H1 (cell line): ENCODE measurements at places on chromosomes 4 and X. TPM values are rescaled to one million over a fixed set of nuclear protein-coding genes. Genes with fewer than 3 reads are reported as not detected.

The NHSL2 gene
- 6.8 and 7.2 TPM in 2 replicates for total RNA-seq

The UCP1 gene
- 0.20 and 0.29 TPM in 2 replicates for total RNA-seq

The DCAF4L1 gene
- total RNA-seq, result 0.15 and 0.17 TPM in 2 replicates

The PALLD gene
- total RNA-seq, result 25.0 and 26.7 TPM in 2 replicates

The ADH1B gene
- not detected in 2 replicates for total RNA-seq

The ABCD1 gene
- 4.6 and 6.6 TPM in 2 replicates for total RNA-seq

The C4orf54 gene
- total RNA-seq, result not detected in 2 replicates

DNA sequence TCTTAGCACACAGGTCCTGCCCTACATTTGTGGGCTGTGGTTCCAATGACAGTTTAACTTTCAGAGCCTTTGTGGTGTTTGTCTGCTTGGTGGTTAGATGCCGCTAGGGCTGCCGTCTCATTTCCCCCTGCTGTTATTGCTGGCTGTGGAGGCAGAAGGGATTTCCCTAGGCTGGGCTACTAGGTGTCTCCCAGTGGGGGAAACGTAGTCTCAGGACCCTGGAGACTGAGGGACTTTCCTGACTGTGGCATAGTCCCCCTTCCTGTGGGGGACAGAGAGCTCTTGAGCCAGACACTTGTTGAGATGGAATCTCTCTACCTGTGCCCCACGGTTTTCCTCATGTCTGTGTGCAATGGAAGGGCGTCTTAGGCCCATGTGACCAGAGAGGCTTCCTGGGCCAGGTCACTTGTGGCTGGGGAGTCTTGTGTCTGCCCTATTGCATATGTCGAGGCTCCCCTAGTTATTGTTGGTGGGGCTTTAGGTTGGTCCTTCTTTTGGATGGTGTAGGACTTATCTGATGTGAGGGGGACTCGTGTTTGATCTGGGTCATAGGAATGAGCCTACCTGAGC is 68.2 kb downstream of the ARHGAP10 start:
- no peak for DNase-seq

- DNase-seq, result peak; percentile 53
Observed at GRCh38 chr4:176001151-176002006, 64.3 kb upstream of the WDR17 start.

- no peak for DNase-seq
Observed at GRCh38 chr4:55837903-55838302, 15.5 kb upstream of the EXOC1 start.

DNA sequence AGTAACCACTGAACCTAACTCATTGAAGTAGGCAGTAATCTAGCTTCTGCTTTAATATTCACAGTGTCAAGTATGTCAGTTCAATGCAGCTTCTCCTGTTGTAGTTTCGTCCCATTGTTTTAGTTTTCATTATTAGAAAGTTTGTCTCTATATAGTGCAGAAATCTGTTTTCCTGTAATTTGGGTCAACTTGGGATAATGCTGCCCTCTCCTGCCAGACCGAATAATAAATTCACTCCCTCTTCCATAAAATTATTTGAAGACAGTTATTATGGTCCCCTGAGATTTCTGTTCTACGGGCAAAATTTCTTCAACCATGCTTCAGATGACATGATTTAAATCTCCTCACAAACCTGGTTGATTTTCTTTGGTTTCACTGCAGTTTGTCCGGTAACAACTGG is 4.6 kb upstream of the LUZP4 start:
- DNase-seq, result no peak

GRCh38 chr4:125016892-125017299 is 297.9 kb upstream of the FAT4 start:
- no peak for DNase-seq

GRCh38 chr4:148443512-148444295 is 1.5 kb upstream of the NR3C2 start:
- DNase-seq, result no peak

GRCh38 chr4:113145519-113146291 is 96.3 kb downstream of the ANK2 start:
- DNase-seq, result peak; percentile 66

DNA sequence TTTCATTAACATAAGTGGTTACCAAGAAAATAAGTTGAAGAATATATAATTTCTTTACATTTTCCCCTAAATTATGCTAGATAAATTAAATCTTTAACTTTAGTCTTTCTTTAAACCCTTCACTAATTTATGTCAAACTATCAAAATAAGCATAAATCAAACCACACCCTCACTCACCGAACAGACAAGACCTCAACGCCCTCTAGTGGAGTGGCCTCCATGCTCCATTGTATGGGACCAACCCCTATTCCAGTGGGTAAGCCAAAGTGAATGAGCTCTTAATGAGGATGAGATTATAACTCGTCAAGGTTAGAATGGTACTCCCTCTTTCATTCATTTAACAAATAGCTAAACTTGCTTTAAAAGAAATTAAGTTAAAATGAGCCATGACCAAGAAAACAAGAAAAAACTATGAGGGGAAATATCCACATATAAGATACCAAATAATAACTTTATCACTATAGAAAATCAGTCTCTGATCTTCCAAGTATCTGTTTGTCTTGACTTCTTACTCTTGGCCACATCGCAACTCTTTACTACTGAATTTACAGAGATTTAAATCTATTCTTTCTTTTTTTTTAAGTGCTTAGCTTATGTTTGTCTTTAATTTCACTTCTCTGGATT is 15.6 kb upstream of the BBS12 start:
- no peak for DNase-seq

DNA sequence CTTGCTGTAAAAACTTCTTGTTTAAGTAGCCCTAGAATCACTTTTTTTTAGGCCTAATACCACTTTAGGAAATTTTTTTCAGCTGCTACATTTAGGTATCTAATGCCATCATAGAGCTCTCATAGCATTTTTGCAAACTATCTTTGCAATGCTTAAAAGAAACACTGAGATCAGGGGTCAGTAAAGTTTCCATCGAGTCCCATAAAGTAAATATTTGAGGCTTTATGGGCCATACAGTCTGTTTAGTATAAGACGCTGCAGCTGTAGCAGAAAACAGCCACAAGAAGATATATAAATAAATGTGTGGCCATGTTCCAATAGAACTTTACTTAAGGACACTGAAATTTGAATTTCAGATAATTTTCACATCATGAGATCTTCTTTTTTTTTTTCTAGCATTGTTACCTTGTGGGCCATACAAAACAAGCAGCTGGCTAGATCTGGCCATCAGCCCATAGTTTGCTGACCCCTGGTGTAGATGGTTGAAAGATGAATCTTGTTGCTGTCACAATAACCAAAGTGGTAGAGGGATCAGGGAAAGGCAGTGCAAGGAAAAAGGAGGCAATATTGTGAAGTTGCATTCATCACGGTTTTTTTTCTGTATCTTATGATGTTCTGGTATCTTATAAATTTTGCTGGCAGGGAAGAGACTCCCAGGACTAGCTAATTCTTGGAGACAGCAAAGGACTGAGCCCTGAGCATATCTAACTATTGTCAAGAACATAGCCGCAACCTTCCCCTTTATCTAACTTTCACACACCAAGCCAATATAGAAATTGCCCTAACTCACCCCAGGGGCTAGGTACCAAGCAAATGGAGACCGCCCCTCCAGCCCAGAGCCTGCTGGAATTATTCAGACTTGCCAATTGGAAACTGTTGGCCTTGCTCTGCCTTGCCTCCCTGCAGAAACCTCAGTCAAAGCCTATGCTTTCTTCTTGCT is 46.6 kb downstream of the RASGEF1B start:
- DNase-seq, result no peak

- DNase-seq, result no peak
Observed at GRCh38 chrX:132924426-132924825, 34.0 kb downstream of the HS6ST2 start.

DNA sequence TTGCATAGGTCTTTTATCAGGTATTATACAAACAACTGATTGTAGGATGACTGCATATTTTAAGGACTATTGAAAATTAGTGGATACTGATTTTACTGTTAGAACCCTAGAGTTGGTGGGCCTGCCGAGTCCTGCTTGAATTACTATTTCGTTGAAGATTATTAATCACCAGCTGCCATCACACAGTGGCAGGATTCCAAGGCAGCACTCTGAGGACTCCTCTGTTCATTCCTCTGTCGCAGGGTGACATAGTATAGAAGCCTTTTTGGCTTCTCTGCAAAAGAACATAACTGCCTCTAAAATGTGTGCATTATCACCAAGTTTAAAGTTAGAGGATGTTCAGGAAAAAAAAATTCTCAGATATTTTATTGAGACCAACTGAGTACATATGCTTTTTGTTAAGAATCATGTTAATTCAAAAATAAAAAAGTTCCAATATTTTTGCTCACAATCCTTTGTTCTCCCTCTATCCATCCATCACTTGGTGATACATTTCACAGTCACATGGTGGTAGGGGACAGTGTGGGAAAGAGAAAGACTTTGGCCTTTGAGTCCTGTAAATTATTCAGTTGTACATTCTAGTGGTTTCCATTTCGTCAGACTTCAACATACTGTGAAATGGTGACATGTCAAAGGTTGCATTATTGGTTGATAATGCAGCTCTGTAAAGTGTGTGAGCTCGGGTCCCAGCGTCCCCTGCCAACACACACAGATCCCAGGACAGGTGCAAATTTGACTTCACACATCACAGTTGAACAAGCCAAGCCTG is 332.5 kb downstream of the GRID2 start:
- DNase-seq, result no peak

DNA sequence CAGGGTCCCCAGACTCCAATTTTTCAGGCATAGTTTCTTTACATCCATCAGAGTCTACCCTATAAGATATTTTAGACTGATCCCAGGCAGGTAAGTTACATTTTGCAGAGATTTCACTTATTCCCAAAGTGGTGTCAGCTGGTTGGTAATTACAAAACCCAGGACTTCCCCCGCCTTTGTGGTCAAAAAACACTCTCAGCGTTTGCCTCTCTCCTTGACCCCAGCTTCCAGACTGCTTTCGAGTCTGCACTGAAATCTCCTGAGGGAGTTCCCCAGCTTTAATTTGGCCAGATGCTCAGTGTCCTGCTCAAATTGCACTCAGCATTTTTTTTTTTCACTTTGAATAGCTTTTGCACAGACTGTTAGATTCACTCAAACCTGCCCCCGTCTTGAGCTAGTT is 11.2 kb upstream of the AMOT start:
- no peak for DNase-seq

- no peak for DNase-seq
Observed at GRCh38 chr4:76208005-76208765, 5.4 kb downstream of the SCARB2 start.

DNA sequence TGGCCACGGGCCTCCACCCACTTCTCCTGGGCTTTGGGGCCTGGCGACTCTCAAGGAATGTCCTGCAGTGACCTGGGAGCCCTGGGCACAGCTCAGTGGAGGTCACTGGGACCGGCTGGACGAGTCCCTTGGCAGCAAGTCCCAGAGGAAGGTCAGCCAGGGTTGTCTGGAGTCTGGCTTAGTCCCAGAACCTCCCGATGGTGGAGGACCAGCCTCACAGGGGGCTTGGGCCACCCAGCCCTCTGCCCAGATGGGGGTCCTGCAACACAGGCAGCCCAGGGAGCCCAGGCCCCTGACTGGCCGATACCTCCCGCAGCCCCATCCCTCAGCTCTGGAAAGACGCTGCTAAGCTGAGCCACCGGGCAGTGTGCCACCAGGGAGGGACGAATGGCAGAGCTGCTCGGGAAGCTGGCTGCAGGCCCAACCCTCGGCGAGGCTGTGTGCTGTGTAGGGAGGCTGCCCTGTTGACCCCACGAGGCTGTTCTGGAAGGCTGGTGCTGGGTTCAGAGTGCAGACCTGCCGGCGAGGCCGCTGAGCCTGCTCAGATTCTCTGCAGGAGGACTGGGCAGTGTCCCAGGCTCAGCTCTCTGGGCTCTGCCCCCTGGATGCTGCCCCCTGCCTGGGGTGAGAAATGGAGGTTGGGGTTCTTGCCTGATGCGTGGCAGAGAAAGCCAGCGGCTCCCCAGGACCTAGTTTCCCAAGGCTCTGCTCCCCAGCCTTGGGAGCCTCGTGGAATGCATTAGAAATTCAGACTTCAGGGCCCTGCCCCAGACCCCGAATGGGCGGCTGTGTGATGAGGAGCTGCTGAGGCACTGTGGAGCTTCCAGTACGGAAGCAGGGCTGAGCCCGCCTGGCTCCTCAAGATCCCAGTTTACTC is 61.7 kb downstream of the ADRA2C start:
- no peak for DNase-seq

GRCh38 chrX:24260842-24261550 is 52.9 kb downstream of the SUPT20HL2 start:
- DNase-seq, result no peak
